COR-L47 (cell line): ENCODE measurements at places on chromosomes 2 and 18.

DNA sequence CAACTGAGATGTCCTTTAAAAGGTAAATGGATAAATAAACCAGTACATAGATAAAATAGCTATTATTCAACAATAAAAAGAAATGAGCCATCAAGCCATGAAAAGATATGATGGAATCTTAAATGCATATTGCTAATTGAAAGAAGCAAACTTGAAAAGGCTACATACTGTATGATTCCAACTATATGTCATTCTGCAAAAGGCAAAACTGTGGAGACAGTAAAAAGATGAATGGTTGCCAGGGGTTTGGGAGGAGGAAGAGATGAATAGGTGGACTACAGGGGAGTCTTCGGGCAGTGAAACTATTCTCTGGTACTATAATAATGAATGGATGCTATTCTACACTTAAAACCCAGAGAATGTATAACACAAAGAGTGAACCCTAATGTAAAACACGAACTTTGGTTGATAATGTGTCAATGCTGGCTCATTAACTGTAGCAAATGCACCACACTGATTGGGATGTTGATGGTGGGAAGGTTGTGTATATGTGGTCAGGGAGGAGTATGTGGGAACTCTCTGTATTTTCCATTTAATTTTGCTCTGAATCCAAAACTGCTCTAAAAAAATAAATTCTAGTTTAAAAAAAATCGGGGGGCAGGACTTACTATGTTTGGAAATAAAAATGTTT lies 73.7 kb upstream of the MYCN start:
- no peak for DNase-seq

- DNase-seq = no peak
These were observed 708 bp downstream of the ZNF24 start for GRCh38 chr18:35343488-35343935.

- DNase-seq = no peak
These were observed 1342.7 kb upstream of the PIK3C3 start for GRCh38 chr18:40612356-40612755.

- DNase-seq = no peak
These were observed 35.1 kb downstream of the VPS54 start for GRCh38 chr2:63983986-63984605.

DNA sequence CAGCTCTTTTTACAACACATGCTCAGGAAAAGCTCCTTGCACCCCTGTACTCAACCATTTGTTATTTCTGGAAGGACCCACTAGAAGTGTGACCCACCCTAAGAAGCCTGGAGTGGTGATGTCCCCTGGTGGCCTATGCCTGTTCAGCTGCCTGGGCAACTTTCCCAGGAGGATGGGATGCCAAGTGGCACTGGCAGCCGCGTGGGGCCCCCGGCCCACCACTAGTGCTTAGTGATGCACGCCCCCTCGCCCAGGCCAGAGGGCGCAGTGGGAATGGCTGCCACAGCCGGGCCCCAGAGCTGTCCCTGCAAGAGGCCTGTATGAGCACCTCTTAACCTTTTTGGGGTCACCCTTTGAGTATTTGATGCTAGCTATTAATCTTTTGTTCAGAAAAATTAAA lies 18.1 kb downstream of the IMPA2 start:
- no peak for DNase-seq

GRCh38 chr2:74867841-74868658 lies 34.1 kb downstream of the HK2 start:
- no peak for DNase-seq

- DNase-seq = no peak
These were observed 496.3 kb downstream of the SLC4A3 start for GRCh38 chr2:220123751-220124150.

GRCh38 chr2:207238831-207239701 lies 73.3 kb upstream of the KLF7 start:
- DNase-seq = no peak

GRCh38 chr18:62420513-62421209 lies 95.6 kb downstream of the TNFRSF11A start:
- DNase-seq = no peak

DNA sequence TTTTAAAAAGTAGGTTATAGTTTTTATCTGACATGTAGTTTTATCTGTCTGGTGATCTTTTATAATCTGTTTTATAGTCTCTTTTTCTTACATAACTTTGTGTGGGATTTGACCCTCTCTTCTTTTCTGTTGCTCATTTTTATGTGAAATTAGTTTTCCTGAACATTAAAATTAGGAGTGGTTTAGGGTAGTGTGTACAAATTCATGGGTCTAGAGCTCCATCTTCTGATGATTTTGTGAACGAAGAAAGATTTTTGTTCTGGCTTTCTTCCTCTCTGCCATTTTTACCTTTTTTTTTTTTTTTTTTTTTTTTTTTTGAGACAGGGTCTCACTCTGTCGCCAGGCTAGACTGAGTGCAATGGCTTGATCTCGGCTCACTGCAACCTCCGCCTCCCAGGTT lies 46.6 kb downstream of the SLC30A6 start:
- no peak for DNase-seq

DNA sequence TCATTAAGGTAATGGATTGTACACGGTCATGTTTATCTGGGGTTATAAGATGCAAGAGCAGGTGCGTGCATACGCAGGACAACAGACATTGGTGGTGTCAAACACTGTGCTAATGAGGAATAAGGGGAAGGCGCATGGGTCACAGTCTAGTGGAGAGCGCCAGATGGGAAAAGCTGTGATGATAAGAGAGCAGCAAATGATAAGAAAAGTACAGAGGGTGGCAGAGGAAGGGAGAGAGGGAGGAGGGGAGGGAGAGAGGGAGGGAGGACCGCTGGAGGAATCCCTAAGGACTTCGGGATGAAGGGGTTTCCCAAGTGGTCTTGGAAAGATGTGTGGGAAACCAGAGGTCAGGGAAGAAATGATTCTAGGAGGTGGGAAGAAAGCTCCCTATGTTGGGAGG lies 2.9 kb downstream of the TNFRSF11A start:
- DNase-seq = no peak

GRCh38 chr2:38129987-38130386 lies 54.0 kb upstream of the CYP1B1 start:
- no peak for DNase-seq

DNA sequence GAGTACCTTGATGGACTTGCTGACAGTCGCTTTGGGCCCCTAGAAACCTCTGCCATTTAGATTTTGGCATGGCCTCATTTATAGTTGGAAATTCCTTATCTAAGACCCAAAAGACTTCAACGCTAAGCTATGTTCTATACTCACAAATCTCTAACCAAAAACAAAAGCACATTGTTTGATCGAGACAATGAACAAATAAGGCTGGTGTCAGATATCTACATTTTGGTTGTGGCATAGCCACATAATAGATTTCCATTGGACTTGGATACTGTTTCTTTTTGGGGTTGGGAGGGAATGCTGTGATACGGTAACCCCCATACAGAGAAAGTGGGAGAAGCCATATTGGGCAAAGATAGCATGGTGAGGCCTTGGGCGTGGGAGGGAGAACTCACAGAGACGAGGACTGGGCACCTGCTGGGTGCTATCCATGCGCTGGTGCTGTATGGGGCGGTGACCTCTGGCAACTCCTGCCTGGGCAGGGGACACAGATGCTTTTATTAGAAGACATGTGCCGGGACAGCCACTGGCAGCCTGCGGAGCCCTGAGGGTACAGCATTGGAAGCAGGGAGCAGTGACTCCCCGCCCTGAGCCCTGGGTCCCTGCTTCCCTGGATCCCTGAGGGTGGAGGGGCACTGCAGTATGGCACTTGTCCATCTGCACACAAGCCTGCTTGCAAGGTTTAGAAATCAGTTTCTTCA lies 97.1 kb downstream of the ASAP2 start:
- no peak for DNase-seq

GRCh38 chr2:130957915-130958314 lies 121.2 kb downstream of the ARHGEF4 start:
- no peak for DNase-seq

DNA sequence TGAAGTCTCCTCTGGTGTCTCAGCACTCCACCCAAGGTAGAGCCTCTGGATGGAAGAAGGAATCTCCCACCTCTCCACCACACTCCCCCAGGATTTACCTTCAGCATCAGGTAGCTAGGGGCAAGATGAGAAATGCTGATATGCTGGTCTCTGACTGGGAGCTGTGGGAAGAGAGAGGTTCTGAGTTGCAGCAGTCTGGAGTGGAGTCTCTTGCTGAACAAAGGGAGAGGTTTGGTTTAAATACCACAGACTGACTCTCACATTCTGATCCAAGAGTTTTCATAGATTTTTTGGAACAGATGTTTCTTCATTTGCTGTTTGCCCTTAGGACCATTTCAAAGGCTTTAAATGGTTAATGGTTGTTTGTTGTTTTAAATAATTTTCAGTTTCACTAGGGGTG lies 1.1 kb upstream of the CFLAR start:
- DNase-seq = no peak

- DNase-seq = no peak
These were observed 10.5 kb upstream of the DPP4 start for GRCh38 chr2:162084536-162084935.

GRCh38 chr18:78720456-78721237 lies 259.0 kb upstream of the SALL3 start:
- no peak for DNase-seq

DNA sequence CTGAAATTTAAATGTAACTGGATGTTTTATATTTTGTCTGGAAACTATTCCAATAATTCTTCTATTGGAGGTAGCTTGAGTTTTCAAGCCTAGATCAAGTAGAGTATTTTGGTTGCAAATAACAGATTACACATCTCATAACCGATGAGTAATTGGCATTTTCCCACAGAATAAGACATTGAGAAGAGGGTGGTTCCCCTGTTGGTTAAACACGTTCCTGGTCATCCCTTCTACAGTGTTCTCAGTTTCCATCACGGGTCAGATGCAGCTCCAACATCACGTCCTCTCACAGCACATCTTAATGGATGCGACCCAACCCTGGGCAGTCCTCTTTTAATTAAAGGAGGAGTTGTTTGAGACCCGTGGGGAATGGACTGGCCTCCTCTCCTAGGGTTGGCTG lies 149.0 kb upstream of the ZNF516 start:
- no peak for DNase-seq

DNA sequence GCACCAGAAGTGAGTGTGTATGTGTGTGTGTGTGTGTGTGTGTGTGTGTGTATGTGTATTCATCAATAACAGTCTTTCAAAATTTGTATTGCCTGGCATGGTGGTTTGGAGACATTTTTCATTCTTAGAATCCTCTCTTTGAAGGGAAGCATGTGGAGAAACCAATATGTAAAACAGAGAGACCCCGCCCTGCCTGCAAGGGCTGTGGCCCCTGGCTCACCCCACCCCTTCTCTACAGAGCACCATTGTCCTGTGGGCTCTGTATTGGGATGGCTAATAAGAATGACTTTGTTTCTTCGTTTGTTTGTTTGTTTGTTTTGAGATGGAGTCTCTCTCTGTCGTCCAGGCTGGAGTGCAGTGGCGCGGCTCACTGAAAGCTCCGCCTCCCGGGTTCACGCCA lies 65.9 kb downstream of the GNAL start:
- no peak for DNase-seq
